Anterior cingulate cortex (tissue), 58 donors: ENCODE measurements at places on chromosomes 3 and 15.

DNA sequence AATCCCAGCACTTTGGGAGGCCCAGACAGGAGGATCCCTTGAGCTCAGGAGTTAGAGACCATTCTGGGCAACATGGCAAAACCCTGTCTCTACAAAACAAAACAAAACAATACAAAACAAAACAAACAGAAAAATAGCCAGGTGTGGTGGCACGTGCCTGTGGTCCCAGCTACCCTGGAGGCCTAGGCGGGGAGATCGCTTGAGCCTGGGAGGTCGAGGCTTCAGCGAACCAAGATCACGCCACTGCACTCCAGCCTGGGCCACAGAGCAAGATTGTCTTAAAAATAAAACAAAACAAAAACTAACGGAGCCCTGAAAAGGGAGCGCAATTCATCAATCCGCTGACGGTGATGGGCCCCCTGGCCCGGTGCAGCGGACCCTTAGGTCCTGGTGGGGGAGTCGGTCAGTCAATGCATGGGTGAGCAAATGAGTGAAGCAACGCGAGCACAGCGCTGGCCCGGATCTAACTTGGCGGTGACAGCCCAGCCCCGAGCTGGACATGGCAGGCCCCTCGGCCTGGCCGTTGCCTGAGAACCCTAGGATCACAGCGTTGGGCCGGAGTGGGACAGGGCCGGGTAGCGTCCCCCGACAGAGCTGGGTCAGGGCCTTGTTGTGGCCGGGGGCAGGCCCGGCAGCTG is 52.4 kb upstream of the BLM start:
- DNase-seq, result no peak

- no peak for DNase-seq
Observed at GRCh38 chr3:169835533-169835932, 22.8 kb upstream of the LRRC34 start.

GRCh38 chr15:84721371-84721770 is 5.4 kb upstream of the SEC11A start:
- no peak for DNase-seq

- DNase-seq, result no peak
Observed at GRCh38 chr3:132738314-132738713, 16.1 kb upstream of the NPHP3 start.

DNA sequence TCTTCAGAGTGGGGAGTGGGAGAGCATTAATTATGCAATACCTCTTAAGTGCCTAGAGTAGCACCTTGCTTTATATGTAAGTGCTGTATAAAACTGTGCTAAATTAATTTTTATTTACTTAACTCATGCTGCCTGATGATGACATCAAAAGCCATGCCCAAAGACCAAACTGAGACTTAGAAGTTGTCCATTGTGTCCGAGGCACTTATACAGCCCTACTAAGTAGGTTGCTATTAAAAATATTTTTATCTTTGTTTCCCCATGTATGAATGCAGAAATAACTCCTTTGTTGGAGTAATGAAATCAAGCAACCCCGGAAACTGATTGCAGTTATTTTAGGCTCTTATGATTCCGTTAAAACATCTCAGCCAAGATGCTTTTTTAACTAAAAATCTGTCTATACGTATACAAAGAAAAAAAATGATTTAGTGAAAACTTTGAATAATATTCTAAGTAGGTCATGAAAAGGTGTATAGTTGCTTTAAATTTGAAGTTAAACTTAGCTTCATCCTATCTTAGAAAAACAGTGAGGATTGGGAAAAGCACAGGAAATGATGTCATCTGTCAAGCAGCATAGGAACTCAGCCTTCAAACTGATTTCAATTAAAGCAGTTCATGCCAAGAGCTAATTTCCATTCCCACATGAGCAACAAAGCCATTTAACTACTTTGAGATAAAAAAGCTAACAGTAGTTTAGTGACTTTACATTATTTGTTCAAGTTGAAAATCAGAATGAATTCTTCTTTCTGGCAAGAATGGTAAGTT is 43.0 kb downstream of the FBN1 start:
- DNase-seq, result no peak

GRCh38 chr15:63946524-63947065 is 99.7 kb downstream of the DAPK2 start:
- DNase-seq, result no peak
